PC-3 (cell line): ENCODE measurements at places on chromosomes 13 and 19. TPM values are rescaled to one million over a fixed set of nuclear protein-coding genes. Genes with fewer than 3 reads are reported as not detected.

Gene GGN
- total RNA-seq: 0.29 and 0.73 TPM in 2 replicates

Gene RGCC
- 2.4 and 2.6 TPM in 2 replicates for total RNA-seq

Gene PEAK3
- total RNA-seq: not detected in 2 replicates

Gene RFPL4A
- not detected in 2 replicates for total RNA-seq

Gene PSPN
- total RNA-seq: 2.4 and 3.1 TPM in 2 replicates

Gene ZNF83
- total RNA-seq: 32.9 and 45.4 TPM in 2 replicates

Gene VASP
- total RNA-seq: 120 and 158 TPM in 2 replicates

Gene MUC16
- total RNA-seq: 0.15 and 0.52 TPM in 2 replicates

Gene TRAPPC5
- total RNA-seq: 317 and 376 TPM in 2 replicates

Gene RNF113B
- not detected in 2 replicates for total RNA-seq

Gene GZMM
- total RNA-seq: 0.35 TPM in 1 of 2 replicates, not detected in the other

Gene HSD11B1L
- total RNA-seq: 8.6 and 10.9 TPM in 2 replicates

Gene GRK1
- not detected in 2 replicates for total RNA-seq

Gene LGALS14
- total RNA-seq: not detected in 2 replicates

Gene NOP53
- 61.5 and 83.9 TPM in 2 replicates for total RNA-seq

Gene PRR20D
- not detected in 2 replicates for total RNA-seq

Gene ZNF418
- total RNA-seq: 0.04 TPM in 1 of 2 replicates, not detected in the other

Gene RAVER1
- 62.4 and 81.8 TPM in 2 replicates for total RNA-seq

Gene TMEM143
- total RNA-seq: 1.3 and 7.1 TPM in 2 replicates

Gene AZU1
- not detected in 2 replicates for total RNA-seq

Gene CEACAM8
- total RNA-seq: not detected in 2 replicates

Gene CACNG8
- 0.15 and 0.23 TPM in 2 replicates for total RNA-seq

Gene LILRB1
- total RNA-seq: not detected in 2 replicates

Gene FPR1
- total RNA-seq: 0.46 and 0.55 TPM in 2 replicates

Gene ADAMTSL5
- total RNA-seq: 1.7 and 5.0 TPM in 2 replicates

Gene ADGRE3
- total RNA-seq: not detected in 2 replicates

Gene CD177
- total RNA-seq: 0.23 and 0.55 TPM in 2 replicates

Gene SIRT2
- 37.9 and 55.2 TPM in 2 replicates for total RNA-seq

Gene ZNF470
- 0.26 and 0.75 TPM in 2 replicates for total RNA-seq

Gene ZNF530
- total RNA-seq: 15.0 and 16.9 TPM in 2 replicates

Gene ZNF548
- 14.4 and 21.8 TPM in 2 replicates for total RNA-seq

Gene GSX1
- total RNA-seq: not detected in 2 replicates

Gene SYDE1
- 13.8 and 20.3 TPM in 2 replicates for total RNA-seq

Gene ALOX5AP
- not detected in 2 replicates for total RNA-seq
